Suppressor macrophage (primary cell): ENCODE measurements at places on chromosomes 7 and 10.
A peak's percentile ranks its signal among the peaks of the same experiment; 100 is the strongest.

- no peak for DNase-seq
These were observed 362.7 kb upstream of the COBL start for GRCh38 chr7:51679358-51679757.

- DNase-seq = peak; percentile 49
These were observed 25.1 kb downstream of the NRP1 start for GRCh38 chr10:33309406-33309805.

DNA sequence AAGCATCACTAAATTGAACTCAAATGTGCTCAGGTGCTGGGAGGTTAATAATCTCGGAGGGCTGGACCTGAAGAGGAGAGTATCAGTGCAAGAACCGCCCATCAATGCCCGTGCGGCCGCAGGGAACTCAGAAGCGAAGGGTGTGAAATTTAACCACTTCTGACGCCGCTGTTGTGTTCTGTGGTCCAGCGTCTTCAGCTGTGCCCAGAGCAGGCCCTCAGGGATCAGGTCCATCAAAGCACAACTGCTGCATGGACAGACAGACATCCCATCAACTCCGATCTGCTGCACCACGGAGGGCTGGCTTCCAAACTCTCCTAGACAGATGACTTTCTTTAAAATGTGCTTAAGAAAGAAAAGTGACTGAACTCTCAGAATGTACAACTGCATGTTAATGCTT is 144.9 kb upstream of the TCERG1L start:
- no peak for DNase-seq

- DNase-seq = no peak
These were observed 178.3 kb upstream of the PTER start for GRCh38 chr10:16258291-16259040.

GRCh38 chr7:15967121-15967520 is 280.6 kb upstream of the MEOX2 start:
- DNase-seq = no peak

- DNase-seq = no peak
These were observed 33.6 kb downstream of the CFAP46 start for GRCh38 chr10:132908621-132909295.

GRCh38 chr10:103605359-103606096 is 112.0 kb downstream of the NEURL1 start:
- DNase-seq = peak; percentile 69

GRCh38 chr10:78776756-78777155 is 292.0 kb upstream of the ZMIZ1 start:
- peak; percentile 81 for DNase-seq

GRCh38 chr10:69636273-69636575 is 6.2 kb downstream of the FAM241B start:
- no peak for DNase-seq

- no peak for DNase-seq
These were observed 56.0 kb upstream of the CHST15 start for GRCh38 chr10:124149189-124150042.

DNA sequence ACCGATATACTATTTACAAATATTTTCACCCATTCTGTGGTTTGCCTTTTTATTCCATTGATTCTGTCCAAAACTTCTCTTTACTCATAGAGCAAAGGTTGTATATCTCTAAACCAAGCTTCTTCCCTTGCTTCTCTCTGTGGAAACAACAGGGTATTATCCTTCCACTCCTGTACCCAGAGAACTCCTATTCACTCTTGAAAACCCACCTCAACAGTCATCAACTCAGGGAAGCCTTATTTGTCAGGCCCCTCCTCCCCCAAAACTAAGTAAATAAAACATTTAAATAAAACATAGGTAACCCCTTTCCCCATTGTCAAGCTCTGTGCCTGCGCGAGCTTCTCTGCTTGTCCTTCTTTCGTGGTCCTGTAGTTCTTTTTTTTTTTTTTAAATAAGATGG is 44.6 kb downstream of the GTF2IRD1 start:
- no peak for DNase-seq

DNA sequence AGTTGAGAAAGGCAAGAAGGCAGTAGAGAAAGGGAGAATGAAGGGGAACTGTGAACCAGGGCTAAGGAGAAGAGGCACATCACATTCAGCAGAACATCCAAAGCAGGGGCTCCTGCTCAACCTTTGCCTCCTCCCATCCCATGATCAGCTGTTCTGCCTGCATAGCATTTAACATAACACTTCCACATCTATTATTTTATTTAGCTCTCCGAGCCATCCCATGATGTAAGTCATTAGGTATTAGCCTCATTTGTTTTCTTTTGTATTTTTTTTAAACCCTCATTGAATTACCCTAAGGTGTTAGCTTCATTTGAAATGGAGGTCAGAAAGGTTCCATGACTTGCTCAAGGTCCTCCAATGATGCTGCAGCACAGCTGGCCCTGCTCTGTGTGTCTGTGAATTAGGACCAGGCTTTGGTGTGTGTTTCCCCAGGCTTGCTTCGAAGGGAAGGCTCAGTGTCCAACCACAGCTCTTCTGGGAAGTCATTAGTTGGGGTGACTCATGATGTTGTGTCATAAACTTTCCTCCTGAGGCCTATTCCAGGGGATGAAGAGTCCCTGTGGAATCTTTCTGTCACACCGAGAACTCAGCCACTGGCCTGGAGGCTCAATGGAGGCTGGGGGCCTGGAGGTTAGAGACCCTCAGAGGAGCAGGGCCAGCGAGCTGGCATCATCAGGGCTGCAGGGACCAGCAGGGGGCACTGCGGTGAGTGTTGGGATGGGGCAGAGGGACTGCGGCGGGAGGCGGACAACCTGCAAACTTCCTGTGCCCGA is 16.5 kb downstream of the NPFFR1 start:
- peak; percentile 51 for DNase-seq

GRCh38 chr7:115221456-115221855 is 299.6 kb downstream of the MDFIC start:
- no peak for DNase-seq

- no peak for DNase-seq
These were observed 164.3 kb downstream of the BAMBI start for GRCh38 chr10:28841625-28842024.

GRCh38 chr10:72746426-72747363 is 54.8 kb downstream of the MCU start:
- peak; percentile 30 for DNase-seq

- no peak for DNase-seq
These were observed 253.5 kb downstream of the NSUN6 start for GRCh38 chr10:18397906-18398305.

DNA sequence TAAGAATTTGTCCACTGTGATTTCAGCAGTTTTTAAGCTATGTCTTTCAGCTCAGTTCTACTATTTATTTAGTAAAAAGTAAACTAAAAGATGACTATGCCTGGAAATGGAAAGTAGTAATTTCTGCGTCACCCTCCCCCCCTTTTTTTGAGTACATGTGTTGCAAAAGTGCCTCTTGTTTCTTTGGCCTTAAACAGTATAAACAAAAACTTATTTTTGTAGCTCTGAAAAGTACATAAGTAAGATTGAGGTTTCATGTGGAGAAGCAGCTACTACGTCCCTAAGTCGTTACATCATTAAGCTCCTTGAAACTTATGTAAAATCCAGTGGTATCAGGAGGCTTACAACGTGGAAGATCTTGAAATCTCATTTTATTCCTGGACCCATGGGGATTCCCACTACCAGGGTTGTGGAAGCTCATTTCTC is 46.3 kb upstream of the HBP1 start:
- no peak for DNase-seq

- DNase-seq = no peak
These were observed 132.2 kb downstream of the MAD1L1 start for GRCh38 chr7:2100278-2101208.

GRCh38 chr7:92850516-92850915 is 14.1 kb upstream of the CDK6 start:
- no peak for DNase-seq

- DNase-seq = no peak
These were observed 19.1 kb downstream of the GPRIN2 start for GRCh38 chr10:46537309-46537708.

GRCh38 chr7:139118805-139119485 is 9.4 kb upstream of the ZC3HAV1 start:
- DNase-seq = peak; percentile 76

- no peak for DNase-seq
These were observed 208.5 kb downstream of the EBF3 start for GRCh38 chr10:129755621-129756020.

DNA sequence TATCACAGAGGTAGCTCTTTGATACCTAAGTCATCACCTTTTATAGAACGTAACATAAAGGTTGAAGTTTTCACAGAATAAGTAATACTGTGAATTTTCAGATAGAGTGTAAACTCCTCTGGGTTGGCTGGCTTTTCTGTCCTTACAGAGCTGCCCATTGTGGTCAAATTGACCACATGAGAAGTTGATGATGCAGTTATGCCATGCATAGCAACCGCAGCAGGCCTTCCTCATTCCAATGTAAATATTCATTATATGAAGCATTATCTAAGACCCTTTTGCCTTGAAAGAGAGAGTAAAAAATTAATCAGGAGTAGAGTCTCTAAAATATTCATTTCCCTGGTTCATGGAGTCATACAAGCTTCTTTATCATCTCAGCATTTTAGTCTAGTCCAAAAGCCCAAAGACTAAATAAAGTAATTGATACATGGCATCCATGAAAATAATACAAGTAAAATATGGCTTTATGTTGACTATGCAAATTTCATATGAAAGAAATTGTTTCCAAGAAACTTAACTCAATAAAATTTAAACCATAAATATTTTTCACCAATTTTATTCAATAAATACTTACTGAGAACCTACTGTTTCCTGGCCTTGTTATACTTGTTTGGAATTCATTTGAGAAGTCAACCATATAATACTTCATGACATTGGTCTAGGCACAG is 516.4 kb downstream of the PCDH15 start:
- no peak for DNase-seq

DNA sequence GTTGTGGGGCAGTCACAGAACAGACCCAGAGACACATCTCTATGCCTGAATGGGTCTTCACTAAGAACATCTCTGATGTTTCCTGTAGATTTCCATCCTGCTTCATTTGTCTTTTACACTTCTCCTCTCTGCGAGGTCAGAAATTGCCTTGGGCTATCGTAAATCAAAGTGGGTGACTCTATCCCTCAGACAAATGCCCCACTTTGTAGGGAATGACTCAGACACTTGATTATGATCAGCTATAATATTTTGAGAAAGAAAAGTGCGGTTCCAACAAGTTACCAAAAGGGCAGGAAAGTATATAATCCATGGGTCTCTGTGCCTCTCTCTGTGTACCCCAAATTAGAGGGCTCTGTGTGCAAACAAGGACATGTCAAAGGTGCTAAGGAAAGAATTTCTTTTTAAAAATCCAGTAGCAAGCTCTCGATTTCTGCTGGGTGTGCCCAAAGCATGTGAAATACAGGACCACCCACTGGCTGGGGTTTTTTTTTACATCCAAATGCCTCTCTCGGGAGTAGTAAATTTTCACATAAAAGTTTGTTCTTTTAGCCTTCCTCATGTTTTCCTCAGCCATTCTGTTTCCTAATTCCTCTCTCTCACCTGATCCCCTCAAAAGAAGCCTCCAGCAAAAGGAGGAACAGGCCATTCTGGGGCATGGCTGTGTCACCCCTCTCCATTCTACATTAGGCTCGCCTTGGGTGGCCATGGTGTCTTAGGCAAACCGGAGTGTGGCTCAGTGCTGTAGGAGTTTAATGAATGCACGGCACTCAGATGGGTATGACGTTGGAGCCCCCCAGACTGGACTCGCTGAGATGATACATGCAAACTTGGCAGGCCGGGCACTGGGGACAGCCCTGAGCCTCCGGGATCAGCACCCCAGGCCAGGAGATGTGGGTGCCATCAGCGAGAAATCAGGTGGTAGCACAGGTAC is 6.3 kb upstream of the OPN4 start:
- no peak for DNase-seq

DNA sequence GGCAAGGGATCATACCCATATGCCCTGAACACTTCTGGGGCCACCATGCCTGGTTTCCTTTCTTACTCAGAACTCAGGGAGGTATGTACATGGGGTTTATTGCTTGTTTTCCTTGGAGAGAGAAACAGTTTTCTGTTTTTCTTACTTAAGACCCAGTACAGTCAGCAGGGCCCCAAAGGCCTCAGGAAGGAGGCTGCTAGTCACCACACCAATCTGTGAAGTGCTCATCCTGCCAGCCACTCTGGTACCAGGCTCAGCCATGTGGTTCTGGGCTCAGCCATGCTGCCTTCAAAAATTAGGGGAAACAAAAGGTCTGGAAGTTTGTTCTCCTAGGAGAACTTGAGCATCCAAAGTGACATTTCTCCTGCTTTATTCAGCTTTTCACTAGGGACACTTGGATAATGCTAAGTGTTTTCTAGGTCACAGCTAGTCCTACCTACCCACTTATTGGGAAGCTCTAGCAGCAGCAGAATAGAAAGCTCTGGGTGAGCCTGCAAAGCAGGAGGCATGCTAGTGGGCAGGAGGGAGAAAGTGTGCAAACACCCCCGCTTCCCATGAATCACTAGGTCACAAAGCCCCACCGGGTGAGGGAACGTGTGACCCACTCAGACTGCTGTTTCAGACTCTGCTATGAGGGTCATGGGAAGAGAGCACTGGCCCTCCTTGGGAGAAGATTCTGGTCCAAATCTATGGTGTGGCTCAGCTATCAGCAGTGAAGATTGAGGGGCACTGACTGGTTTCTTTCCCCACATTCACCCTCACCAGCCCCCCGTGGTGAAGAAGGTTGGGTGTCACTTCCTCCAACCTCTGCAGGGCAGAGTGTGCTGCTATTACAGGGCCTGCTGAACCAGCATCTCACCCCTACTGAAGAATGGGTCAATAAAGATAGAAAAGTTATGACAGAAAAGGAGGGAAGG is 23.9 kb downstream of the NUDCD3 start:
- DNase-seq = peak; percentile 36

GRCh38 chr7:26912933-26913536 is 48.6 kb upstream of the SKAP2 start:
- no peak for DNase-seq

- no peak for DNase-seq
These were observed 91.2 kb downstream of the SPAG6 start for GRCh38 chr10:22436526-22436892.

GRCh38 chr7:141575164-141575563 is 24.0 kb downstream of the AGK start:
- DNase-seq = no peak
